ENCODE measurements at places on chromosomes 3 and 15.

DNA sequence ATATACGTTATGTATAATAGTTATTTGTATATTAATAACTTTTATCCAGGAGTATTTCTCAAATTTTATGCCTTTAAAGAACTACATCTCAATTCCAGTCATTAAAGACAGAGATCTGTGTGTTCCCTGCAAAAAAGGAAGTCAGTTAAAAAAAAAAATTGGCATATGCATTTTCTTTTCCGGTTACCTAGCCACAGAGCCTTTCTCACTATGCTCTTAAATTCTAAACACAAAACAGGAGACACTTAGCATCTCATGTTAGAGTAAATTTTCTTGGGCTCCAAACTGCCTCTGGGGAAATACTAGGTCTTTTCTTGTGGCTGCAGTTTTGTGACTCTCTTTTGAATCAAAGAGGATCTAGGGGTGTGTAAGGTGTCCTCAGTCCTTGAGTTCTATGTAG is 105.9 kb downstream of the KCNH8 start:
- DNase-seq = no peak

- no peak for DNase-seq
Measured at GRCh38 chr3:186669378-186670084, 3.7 kb downstream of the HRG start.

DNA sequence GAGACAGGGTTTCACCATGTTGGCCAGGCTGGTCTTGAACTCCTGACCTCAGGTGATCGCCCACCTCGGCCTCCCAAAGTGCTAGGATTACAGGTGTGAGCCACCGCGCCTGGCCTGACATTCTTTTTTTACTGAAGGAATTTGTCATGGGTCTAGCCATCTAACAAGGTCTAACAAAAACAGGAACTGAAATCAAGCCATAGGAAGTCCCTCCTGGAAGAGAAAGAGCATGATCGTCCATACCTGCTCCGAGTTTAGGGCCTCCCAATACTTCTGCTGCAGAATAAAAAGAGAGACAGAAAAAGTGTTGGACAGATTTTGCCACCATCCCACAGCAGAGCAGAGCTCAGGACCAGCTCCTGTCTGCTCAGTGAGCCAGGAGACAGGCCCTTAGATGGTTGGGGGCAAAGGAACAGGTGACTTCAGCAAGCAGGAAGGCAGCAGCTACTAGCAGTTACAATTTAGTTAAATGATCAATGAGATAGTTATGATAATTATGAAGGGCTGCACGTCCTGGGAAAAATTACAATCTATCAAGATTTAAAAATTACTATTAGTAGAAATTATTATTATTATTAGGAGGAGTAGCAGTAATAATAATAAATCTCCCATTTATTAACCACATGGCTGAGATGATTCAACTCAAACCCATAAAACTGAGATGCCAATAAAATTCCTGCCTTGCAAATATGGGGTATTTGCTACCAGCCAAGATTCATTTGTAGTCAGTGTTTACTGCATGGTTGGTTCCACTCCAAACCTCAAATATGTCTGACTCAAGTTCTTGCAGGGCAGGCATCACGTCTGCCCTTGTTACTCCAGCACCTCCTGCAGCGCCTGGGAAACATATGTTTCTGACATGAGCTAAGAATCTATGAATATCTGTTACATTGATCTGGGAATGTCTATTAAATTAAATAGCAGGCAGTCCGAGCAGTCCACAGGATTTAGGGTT is 40.1 kb downstream of the TMEM44 start:
- peak; percentile 97 for DNase-seq

DNA sequence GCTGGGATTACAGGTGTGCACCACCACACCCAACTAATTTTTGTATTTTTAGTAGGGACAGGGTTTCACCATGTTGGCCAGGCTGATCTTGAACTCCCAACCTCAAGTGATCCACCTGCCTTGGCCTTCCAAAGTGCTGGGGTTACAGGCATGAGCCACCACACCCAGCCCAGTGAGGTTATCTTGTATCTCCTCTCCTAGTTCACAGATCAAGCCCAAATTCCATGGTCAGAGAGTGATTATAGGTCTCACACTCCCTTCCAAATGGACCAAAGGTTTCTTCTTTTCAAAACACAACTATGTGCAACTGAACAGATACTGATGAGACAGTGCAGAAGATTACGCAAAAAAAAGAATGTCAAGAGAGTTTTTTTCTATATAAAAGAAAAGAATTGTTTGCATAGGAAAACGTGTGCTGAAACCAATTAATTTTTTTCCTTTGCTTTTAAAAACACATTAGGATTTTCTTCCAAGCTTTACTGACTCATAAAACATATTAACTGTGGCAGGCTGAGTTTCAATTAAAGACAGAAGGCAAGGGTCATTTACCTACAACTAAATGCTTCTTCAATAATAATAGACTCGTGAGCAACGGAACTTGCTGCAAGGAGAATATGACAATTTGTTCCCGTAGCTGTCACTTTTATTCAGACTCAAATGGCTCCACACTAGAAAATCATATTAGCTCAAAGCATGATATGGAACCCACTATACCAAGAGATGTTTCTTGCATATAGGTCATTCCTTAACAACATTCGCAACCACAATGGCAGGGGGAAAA is 30.4 kb upstream of the THUMPD3 start:
- DNase-seq = no peak

Data from AG09319 (cell line).